ENCODE measurements at places on chromosomes 5 and 9.
A peak's percentile ranks its signal among the peaks of the same experiment; 100 is the strongest.

DNA sequence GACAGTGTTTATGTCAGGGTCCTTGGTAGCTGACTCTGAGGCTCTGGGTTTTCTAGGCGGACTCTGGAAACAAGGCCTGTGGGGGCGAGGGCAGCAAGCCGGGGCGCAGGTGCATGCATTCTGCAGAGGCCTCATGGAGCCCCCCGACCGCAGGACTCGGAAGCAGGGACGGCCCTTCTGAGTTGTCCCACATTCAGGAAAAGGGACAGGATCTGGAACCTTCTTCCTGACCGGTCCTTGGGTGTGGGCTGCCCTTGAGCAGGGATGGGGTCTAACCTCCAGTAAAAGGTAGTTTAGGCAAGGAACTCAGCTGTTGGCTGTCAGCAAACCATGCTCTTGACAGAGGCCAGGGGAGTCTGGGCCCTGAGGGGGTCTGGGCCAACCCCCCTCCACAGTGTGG, 7.4 kb upstream of the COL5A1 start:
- DNase-seq, result no peak

- DNase-seq, result peak; percentile 20
These were observed 101.7 kb downstream of the CDH18 start for GRCh38 chr5:19886123-19886917.

- no peak for DNase-seq
These were observed 16.2 kb downstream of the CLINT1 start for GRCh38 chr5:157842787-157843186.

DNA sequence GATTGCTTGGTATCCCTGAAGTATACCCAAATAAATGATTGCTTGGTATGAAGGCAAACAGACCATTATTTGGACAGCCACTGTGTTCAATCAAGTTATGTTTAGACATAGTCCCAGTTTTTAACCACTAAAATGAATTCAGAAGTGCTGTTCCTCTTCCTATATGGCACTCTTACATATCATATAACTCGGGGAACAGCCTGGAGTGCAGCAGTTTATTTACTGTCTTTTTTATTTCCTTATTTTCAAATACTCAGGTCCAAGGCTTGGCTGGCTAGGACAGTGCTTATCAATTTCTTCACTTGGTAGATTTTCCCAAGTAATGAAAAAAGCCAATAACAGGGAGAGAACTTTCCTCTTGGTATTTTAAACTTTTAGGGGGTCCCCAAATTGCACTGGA, 58.6 kb upstream of the CCDC112 start:
- DNase-seq, result no peak

DNA sequence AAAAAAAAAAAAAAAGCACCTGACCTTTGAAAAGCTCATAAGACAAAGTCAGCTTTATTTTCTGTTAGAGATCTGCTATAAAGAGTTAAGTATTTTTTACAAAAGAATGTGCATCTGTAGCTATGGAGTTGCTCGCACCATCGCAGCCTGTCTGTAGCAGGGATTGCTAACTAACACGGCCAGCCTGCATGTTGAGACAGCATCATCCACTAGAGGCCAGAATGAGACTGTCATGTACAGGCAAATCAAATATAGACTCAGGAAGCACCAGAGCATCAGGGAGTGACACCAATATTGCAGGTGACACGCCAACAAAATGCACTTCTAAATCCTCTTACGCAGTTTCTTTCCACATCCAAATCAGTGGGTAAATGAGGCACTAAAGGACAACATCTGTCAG, 136.3 kb upstream of the RASEF start:
- DNase-seq, result peak; percentile 61
